ENCODE measurements at places on chromosomes 13 and 19. TPM values are rescaled to one million over a fixed set of nuclear protein-coding genes. Genes with fewer than 3 reads are reported as not detected.

- DNase-seq = no peak
Observed at GRCh38 chr13:93915269-93915809, 564.1 kb downstream of the DCT start.

Gene ELF1
- 53.6 TPM for polyA plus RNA-seq

DNA sequence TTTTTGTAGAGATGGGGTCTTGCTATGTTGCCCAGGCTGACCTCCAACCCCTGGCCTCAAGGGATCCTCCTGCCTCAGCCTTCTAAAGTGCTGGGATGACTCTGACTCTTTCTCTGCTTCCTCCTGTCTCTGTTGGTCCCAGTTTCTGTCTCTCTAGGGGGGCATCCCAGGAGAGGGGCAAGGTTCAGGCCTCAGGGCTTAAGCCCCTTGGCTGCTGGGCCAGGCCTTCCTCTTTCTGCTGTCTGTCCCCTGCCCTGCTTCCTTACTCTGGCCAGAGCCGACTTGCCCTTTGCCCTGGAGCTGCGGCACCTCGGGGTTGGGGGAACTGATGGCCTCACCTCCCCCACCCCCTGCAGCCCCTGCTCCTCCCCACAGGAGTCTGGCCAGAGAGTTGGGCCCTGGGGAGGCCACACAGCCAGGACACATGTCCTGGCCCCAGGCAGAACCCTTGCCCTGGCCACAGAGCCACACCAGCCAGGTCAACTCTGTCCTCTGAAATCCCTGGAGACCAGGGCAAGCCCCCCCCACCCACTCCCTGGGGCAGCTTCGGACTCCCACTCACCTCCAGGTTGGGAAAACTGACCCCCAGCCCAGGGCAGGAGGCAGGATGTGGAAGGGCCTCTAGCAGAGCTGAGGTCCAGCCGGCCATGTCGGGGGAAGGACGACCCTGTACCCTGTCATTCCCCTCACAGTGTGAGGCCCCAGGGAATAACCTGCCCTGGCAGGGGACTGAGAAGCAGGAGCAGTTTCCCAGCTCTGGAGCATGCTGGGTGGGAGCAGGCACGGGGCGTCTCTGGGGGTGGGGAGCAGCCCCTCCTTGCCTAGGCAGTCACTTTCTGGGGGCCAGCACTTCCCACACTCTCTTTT, 23.7 kb downstream of the CEBPA start:
- no peak for DNase-seq

Gene KLF2
- polyA plus RNA-seq = 25.6 TPM

- no peak for DNase-seq
Observed at GRCh38 chr13:112933649-112934048, 35.4 kb upstream of the MCF2L start.

Gene ZNF841
- 16.8 TPM for polyA plus RNA-seq

GRCh38 chr19:46958532-46958931, 61.1 kb upstream of the NPAS1 start:
- no peak for DNase-seq

DNA sequence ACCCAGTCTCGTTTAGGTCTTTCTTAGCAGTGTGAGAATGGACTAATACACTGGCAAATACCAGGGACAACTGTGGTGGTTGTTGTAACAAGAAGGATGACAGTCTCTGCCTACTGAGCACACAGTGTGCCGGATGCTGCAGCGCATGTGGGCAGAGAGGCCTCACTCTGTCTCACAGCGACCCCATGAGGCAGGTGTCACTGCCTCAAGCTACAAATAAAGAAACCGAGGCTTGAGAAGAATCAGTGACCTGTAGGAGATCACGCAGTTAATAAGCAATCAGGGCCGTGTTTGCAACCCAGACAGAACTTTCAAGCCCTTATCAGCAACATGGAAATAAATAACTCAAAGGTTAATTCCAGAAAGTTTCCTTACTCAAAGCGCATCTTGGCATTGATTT, 40.5 kb upstream of the GAS6 start:
- no peak for DNase-seq

Gene LRFN3
- polyA plus RNA-seq = 8.2 TPM

Gene BBC3
- 2.9 TPM for polyA plus RNA-seq

- DNase-seq = no peak
Observed at GRCh38 chr19:34669305-34669704, 7.7 kb downstream of the SCGB2B2 start.

Gene KL
- 41.8 TPM for polyA plus RNA-seq

DNA sequence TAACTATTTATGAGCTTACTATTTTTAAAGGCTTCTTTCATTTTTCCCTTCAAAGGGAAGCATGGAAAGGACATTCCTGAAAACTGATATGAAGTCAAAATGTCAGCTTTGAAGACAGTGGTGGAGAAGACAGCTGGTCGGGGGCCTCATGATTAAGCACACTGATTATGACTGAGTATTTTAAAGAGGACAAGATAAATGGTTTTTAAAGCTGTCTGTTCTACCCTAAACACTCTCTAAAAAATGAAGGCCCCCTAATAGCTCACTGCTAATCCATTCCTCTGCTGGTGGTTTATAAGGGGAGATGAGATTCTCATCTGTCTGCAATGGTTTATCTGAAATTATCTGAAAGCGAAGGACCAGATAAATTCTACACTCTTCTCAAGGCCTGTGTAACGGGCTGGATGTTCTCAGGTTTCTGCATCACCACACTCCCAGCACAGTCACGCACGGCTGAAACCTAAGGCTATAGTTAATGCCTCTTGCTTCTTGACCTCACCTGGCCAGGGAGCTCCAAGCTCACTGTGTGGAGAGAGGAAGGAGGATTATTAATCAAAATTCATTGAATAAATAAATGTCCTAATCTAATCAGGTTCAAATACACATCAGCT, 86.9 kb upstream of the DOCK9 start:
- DNase-seq = no peak

Gene NLRP11
- polyA plus RNA-seq = 0.17 TPM

Gene KIR2DL4
- polyA plus RNA-seq = not detected

- DNase-seq = no peak
Observed at GRCh38 chr19:31519908-31520307, 170.7 kb upstream of the TSHZ3 start.

GRCh38 chr13:45232591-45232990, 31.7 kb upstream of the KCTD4 start:
- no peak for DNase-seq

Gene MCEMP1
- polyA plus RNA-seq = 0.39 TPM

Gene ZNF331
- 18.3 TPM for polyA plus RNA-seq

Gene ZBTB32
- polyA plus RNA-seq = 0.40 TPM

- DNase-seq = no peak
Observed at GRCh38 chr19:11299946-11300810, 4.2 kb downstream of the TSPAN16 start.

Gene CBY2
- 0.82 TPM for polyA plus RNA-seq

DNA sequence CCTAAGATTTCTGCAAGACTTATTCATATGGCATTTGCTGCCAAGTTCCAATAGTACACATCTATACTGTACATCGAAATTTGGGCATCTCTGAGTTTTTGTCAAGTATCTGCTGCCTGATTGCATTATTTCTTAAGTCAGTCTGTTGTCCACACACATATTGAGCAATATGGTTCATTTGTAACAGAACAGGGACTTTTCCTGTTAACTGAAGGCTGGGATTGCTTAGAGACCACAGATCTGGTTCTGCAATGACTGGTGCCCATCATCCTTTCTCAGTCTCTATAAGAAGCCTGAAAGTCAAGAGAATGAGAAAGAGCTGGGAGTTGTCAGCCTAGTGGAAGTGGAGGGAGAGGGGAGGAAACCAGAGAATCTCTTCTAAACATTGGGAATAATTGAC, 22.5 kb upstream of the MYCBP2 start:
- no peak for DNase-seq

Gene PLPPR3
- 15.8 TPM for polyA plus RNA-seq

- DNase-seq = no peak
Observed at GRCh38 chr19:39592381-39592780, 9.9 kb upstream of the LGALS13 start.

DNA sequence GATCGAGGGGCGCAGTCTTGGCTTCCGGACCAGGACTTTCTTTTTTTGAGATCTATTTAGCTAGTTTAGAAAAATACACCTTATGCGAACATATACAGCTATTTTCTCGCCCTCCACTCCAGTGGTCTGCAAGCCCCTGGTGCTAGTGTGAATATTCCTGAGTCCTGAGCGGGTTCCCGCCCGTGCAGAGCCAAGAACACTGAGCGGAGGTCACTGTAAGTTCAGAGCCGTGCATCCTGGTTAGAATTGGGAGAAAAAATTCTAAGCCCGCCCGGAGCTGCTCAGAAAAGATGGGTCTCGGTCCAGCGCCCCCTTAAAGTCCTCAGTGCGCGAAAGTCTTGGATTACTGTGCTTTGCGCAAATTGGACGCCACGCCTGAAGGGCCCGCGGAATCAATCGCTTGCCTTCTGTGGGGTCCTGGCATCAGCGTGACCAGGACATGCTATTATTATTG, 117.7 kb downstream of the KCNRG start:
- no peak for DNase-seq

DNA sequence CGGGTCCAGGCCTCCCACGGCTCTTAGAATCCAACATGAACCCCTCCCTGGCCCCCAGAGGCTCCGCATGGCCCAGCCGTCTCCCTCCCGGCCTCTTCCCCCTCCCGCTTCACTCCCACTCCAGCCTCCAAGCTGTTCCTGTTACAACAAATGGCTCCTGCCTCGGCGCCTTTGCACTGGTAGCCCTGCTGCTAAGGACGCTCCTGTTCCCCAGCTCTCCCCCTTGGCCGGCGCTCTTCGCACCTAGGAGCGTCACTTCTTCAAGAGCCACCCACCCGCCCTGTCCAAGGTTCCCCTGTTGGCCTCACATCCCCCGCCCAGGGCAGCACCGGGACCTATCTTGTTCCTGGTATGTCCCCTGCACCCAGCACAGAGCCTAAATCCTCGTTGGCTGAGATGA, 9.4 kb downstream of the CCDC124 start:
- DNase-seq = no peak

Gene THAP8
- 14.8 TPM for polyA plus RNA-seq

- no peak for DNase-seq
Observed at GRCh38 chr13:112725346-112726015, 35.6 kb downstream of the ATP11A start.

Gene TEX30
- polyA plus RNA-seq = 30.6 TPM

GRCh38 chr19:38900202-38900629, 447 bp downstream of the NFKBIB start:
- DNase-seq = no peak

GRCh38 chr13:31072041-31072440, 89.7 kb downstream of the HSPH1 start:
- no peak for DNase-seq

All from renal cortex interstitium (tissue), 15 donors.